ENCODE measurements at places on chromosomes 6 and 20. TPM values are rescaled to one million over a fixed set of nuclear protein-coding genes. Genes with fewer than 3 reads are reported as not detected.

The AVP gene
- not detected for total RNA-seq

The PRR18 gene
- total RNA-seq: 0.54 TPM

The LY6G6D gene
- total RNA-seq: not detected

The SASH1 gene
- 34.3 TPM for total RNA-seq

The TPBG gene
- total RNA-seq: 20.4 TPM

The EPPIN gene
- total RNA-seq: not detected

The SLC32A1 gene
- total RNA-seq: 13.7 TPM

The ZKSCAN8 gene
- total RNA-seq: 37.7 TPM

The CAGE1 gene
- 0.18 TPM for total RNA-seq

The ZNF165 gene
- total RNA-seq: 1.4 TPM

The PKHD1 gene
- total RNA-seq: 0.18 TPM

The NHLRC1 gene
- total RNA-seq: 2.8 TPM

The ZNF391 gene
- 6.6 TPM for total RNA-seq

The CALHM4 gene
- total RNA-seq: not detected

The SLC22A2 gene
- total RNA-seq: 0.36 TPM

The SRF gene
- total RNA-seq: 8.2 TPM

The KCNK16 gene
- not detected for total RNA-seq

The ANGPT4 gene
- 0.09 TPM for total RNA-seq

The PAK5 gene
- 27.8 TPM for total RNA-seq

The RAD21L1 gene
- not detected for total RNA-seq

The NKAIN2 gene
- 36.6 TPM for total RNA-seq

The STMND1 gene
- 0.36 TPM for total RNA-seq

Measured in cerebellum (tissue), 4 donors.